NCI-H1417 (cell line): ENCODE measurements at places on chromosomes 4 and X.

GRCh38 chrX:44415639-44416386, 72.3 kb upstream of the EFHC2 start:
- no peak for DNase-seq

DNA sequence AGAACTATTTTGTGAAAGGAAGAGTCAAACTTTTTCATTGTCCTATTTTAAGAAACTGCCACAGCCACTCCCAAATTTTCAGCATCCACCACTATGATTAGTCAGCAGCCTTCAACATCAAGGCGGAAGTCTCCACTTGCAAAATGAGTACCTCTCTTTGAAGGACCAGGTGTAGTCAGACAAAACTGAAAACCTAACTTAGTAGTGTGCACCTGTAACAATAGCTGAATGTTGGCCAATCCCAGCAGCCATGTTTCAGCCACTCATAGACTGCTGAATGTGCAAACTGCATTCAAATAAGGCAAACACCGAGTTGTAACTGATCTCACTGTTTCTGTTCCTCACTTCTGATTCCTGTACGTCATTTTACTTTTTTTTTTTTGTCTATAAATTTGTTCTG, 341.1 kb downstream of the IL15 start:
- DNase-seq: no peak

GRCh38 chr4:94634271-94634670, 123.5 kb upstream of the BMPR1B start:
- no peak for DNase-seq

GRCh38 chr4:13705521-13706041, 78.1 kb upstream of the BOD1L1 start:
- peak; percentile 88 for DNase-seq

GRCh38 chrX:27675493-27675892, 85.3 kb downstream of the DCAF8L2 start:
- DNase-seq: no peak

DNA sequence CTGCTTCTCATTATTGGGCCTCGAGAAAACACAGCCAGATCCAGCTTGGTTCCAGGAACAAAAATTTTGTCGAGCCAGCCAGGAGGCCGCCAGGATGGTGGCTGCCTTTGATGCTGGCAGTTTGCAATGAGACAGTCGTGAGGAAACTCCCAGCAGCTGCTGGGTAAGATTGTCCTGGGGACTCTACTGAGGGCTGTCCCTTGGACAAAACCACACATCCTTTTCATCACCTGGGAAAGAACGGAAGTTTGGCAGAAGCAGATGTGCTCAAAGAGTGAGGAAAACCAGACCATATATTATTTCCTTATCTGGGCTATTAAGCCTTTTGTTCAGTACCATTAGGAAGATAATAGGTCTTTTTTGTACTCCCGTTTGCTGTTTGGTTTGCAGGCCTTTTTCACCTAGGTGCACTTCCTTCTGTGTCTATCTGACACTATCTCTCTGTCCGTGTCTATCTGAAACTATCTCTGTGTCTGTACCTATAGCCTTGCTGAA, 13.4 kb upstream of the PAPSS1 start:
- DNase-seq: no peak

DNA sequence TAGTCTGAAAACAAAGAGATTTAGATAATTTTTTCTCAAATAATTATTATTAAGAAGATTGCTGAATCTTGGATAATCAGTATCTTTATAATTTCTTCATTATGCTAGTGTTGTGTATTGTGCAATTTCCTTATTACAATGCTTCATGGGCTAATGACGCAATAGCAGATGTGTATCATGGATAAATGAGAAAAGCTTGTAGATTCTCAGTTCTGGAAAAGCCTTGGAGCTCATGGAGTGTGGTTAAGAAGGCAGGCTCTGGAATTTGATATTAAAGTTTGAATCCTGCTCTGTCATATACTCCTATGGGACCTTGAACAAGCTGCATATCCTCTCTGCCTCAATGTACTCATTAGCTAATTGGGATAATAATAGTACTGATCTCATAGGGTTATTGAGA, 18.9 kb upstream of the CXCL8 start:
- no peak for DNase-seq

- peak; percentile 55 for DNase-seq
These were observed 158.8 kb downstream of the ADGRA3 start for GRCh38 chr4:22356987-22357596.

DNA sequence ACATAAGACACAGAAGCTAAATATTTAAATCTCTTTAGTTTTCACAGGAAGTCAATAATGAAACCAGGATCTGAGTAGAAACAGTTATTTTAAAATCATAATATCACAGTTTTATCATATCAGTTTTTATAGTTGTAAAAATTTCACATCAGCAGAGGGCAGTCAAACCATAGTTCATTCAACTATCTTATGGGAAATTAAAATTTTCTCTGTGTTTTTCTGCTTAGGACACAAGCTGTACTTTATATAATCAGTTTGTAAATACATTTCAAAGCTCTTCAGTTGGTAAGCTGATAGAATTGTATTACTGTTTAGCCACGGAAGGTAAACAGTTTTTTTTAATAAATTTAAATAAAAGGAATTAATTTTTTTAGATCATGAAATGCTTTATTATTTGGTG, 204.8 kb upstream of the NUDT6 start:
- peak; percentile 1 for DNase-seq

DNA sequence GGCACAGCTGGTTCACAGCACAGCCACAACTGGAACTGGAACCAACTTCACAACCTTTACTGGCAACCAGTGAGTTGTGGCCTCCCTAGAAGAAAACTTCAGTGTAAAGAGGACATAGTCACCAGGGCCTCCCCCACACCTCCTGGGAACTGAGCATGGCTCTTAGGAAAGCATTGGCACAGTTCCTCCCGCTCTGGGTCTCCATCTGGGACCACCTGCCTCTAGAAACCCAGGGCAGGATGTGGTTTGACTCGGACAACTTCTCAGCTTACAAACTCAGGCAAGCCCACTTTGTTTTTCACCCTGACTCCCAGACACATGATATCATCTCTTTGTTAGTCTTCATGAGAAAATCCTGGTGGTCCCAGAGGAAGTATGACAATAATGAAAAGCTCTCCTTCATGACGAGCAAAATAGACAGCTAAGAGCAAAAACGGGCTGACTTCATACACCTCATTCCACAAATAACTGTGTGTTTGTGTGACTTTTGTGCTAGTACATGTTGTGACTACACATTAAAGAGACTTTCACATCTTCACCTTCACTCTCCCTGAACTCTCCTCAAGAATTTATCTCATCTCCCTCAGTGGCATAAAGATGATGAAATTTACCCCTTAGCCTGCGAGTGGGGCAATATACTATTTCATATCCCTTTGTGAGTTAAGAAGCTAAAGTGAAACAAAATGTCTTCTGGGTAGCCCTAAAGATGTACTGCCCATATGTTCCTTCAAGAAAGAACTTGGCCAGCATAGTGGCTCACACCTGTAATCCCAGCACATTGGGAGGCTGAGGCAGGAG, 75.4 kb downstream of the SH3KBP1 start:
- DNase-seq: no peak

- DNase-seq: no peak
These were observed 704 bp upstream of the SEPSECS start for GRCh38 chr4:25160714-25161592.

GRCh38 chrX:16023790-16024734, 99.3 kb upstream of the GRPR start:
- no peak for DNase-seq

DNA sequence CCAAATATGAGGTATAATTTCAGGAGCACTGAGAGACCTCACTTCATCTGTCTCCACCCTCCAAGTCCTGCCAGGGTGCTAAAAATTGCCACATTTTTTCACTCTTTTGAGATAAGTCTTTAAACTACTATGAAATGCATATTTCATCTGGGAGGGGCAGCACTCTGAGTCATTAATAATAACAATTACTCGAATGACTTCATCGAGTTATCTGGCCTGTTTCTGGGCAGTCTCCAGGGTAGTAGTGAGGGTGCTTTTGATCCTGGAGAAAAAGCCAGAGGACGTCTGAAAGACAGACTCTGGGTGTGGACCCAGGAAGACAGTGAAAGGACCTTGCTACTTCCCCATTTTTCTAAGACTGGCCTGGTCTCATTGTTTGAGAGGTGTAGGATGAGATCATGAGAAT, 42.3 kb upstream of the SRD5A3 start:
- DNase-seq: no peak

- DNase-seq: no peak
These were observed 375.6 kb upstream of the SMIM31 start for GRCh38 chr4:164378361-164378760.

DNA sequence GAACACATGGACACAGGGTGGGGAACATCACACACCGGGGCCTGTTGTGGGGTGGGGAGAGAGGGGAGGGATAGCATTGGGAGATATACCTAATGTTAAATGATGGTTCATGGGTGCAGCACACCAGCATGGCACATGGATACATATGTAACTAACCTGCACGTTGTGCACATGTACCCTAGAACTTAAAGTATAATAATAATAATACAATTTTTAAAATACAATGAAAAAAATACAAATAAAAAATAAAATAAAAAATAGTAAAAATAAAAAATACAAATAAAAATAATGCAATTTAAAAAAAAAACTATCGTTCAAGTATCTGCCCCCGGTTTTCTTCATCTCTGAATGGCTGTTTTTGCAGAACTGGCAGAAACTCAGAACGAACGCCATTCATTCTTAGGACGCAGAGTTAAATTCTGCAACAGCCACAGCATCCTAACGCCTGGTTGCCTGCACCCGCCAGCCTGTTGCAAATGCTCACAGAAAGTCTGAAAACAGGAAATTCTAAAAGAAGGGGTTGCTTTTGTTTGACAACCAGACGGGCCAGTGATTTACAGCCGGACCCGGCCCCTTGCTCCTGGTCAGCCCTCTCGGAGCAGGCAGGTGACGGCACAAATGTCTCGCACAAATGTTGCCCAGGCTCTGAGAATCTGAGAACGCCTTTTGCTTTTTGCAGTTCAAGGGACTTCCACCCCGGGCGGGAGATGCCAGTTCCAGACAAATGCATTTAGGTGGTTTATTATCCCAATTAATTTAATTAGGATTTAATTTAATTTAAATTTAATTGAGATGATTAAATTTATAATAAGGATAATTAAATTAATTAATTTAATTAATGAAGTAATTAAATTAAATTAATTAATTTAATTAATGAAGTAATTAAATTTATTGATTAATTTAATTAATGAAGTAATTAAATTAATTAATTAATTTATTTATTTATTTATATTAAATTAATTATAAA, 47.8 kb downstream of the CRLF2 start:
- DNase-seq: no peak

GRCh38 chr4:92303621-92304027, at the start of gene GRID2:
Gene GRID2, plus strand, starts transcription at chr4:92303966.
- DNase-seq: peak; percentile 82

DNA sequence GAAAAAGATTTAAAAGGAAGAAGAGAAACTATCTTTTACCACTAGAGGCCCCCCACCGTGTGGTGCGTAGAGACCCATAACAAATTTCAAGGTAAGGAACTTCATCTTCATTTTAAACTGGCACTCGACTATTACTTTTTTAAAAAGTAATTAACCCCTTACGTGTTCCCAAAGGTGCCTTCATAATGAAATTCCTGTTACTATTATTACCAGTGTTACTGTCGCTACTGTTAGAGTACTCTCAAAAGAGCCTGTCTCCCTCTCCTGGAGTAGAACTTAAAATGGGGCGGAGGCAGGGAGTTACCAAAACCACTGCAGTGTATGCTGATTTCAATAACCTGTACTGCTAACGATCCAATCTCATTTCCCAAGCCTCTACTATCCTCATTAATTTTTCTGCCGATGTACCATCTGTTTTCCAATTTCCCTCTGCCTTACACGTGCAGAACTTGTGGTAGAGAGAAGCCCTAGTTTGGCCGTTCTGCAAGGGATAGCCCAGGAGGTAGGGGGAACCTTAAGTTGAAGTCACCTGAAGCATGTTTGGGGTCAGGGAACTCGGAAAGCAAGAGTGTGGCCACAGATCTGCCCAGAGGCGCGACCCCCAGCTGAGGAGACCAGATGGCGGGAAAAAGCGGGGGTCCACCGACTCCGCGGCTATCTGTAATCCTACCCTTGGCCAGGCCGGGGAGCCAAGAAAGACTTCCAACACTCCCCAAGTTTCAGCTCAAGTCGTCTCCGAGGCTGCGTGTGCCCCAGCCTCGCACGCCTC, 720 bp upstream of the STK26 start:
- DNase-seq: peak; percentile 29

DNA sequence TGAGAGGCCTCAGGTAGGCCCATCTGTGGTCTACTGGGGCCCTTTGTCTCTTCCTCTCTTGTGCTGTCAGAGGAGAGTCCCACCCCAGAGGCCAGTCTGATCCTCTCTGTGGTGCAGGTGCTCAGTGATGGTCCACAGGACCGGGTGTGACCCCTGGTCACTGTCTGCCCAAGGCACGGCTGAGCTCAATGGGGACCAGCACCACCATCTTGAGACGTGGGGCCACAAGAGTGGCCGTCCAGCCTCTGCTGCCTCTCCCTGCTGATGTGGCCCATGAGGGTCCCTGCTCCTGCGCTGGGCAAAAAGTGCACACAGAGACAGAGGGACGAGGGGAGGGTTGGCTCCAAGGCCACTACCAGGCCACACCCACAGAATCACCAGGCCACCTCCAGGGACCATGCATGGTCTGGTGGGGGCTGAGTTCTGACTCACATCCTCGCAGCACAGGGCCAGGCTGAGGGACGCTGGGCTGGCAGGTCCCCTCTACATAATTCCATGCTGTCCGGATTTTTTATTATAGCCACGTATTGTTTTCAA, 88.3 kb downstream of the FAM53A start:
- no peak for DNase-seq

DNA sequence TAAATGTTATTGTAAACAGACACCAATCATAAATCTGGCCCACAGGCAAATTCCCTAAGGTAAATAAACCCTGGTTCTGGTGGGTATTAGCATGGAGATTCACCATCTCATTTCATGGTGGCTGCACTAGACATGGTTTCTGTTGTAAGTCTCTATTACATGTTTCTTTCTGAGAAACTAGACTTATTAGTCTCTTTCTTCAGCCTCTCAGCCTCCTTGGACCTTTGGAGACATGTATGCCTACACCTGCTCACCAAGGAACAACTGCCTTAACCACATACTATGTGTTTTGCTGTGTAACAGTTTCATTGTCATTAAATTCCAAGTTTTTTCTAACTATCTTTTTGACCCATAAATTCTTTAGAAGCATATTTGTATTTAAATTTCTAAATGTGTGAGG, 13.1 kb downstream of the DDIT4L start:
- no peak for DNase-seq

- DNase-seq: no peak
These were observed 219.4 kb downstream of the NKX6-1 start for GRCh38 chr4:84279678-84280077.

- no peak for DNase-seq
These were observed 2.4 kb downstream of the MYOZ2 start for GRCh38 chr4:119138046-119138445.

DNA sequence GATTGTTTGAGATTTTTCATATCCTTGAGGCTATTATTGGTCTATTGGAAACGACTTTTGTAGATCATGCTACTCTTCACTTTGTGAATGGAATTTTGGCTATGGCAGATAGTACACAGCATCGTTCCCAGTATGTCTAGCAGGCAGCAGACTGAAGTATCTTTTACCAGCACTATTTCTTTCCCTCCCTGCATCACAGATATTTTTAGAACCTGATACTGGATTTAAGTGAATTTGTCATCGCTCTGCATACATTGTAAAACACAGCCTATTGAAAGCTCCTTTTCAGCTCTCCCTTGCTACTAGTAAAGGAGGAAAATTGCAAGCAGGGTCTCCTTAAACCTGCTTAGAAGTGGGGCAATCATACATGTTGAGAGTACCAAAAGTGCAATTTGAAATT, 133.6 kb downstream of the LUZP4 start:
- DNase-seq: no peak

GRCh38 chr4:100609810-100610209, 92.0 kb upstream of the EMCN start:
- DNase-seq: no peak
